Fibroblast of skin of abdomen (primary cell): ENCODE measurements at places on chromosomes 3 and 15.

GRCh38 chr3:188421151-188421821, 267.3 kb downstream of the LPP start:
- DNase-seq, result peak; percentile 94

GRCh38 chr3:105553851-105554250, 187.1 kb downstream of the ALCAM start:
- no peak for DNase-seq

- DNase-seq, result peak; percentile 70
Observed at GRCh38 chr3:127690106-127690505, 17.4 kb downstream of the ABTB1 start.

GRCh38 chr3:181948286-181948685, 236.6 kb downstream of the SOX2 start:
- DNase-seq, result no peak

GRCh38 chr3:88668180-88668579, 439.2 kb upstream of the EPHA3 start:
- no peak for DNase-seq

DNA sequence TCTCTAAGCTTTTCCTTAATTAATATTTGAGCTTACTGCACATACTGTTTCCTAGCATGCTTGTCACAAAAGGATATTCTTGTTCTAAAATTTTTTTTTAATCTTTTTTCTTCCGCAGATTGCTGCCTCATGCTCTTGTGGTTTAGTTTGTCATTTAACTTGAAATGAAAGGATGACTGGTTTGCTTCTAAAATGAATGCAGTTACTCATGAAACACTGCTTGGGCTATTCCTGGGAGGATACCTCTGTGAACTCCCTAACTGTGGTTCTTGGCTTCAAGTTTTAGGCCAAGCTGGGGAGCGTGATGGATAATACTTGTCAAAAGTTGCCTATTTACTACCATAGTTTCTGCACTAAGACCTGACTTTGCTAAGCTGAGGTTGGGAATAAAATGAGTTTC, 64.0 kb downstream of the USP13 start:
- peak; percentile 92 for DNase-seq
